ENCODE measurements at places on chromosomes 13 and 19.

GRCh38 chr13:59701261-59701660, 462.5 kb downstream of the DIAPH3 start:
- DNase-seq = no peak

DNA sequence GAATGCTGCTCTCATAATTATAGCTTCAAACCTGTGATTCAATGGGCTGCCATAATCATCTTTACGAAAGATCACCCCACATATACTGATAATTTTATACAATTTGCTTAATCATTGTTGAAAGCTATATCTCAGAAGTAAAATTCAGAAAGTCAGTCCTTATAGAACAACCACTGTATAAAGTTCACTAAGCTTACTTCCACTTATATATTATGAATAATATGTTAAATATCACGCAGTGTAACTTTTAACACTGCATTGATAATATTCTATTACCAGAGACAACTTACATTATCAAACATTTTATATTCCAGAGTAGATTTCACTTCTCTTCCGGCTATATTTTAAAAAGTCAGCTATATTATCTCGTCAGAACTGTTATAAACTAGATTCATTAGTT, 550.1 kb upstream of the PCDH20 start:
- DNase-seq = no peak

DNA sequence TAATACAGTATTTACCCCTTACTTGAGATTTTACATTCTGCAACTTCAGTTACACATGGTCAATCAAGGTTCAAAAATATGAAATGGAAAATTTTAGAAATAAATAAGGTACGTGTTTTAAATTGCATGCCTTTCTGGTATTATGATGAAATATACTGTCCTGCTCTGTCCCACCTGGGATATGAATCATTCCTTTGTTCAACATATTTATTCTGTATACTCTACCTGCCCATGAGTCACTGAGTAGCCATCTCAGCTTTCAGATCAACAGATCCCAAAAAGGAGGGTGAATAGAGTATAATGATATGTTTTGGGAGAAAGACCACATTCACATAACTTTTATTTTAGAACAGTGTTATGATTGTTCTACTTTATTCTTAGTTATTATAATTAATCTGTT, 37.8 kb downstream of the STOML3 start:
- no peak for DNase-seq

DNA sequence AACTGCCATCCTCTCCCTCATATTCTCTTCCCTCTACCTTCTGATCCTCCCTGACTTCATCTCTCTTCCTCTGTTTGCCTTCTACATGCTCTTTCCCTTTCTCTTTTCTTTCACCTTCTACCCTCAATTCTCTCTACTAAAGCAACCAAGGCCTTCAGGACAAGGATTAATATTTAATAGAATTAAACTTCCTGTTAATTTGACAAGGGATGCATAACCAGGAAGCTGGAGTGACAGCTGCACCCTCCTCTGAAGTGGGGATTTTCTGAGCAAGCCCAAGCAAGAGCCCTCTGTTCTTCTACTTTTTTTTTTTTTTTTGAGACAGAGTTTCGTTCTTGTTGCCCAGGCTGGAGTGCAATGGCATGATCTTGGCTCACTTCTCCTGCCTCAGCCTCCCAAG, 63.4 kb upstream of the MED4 start:
- no peak for DNase-seq

- peak; percentile 87 for DNase-seq
These were observed 56.2 kb downstream of the USPL1 start for GRCh38 chr13:30673669-30674521.

DNA sequence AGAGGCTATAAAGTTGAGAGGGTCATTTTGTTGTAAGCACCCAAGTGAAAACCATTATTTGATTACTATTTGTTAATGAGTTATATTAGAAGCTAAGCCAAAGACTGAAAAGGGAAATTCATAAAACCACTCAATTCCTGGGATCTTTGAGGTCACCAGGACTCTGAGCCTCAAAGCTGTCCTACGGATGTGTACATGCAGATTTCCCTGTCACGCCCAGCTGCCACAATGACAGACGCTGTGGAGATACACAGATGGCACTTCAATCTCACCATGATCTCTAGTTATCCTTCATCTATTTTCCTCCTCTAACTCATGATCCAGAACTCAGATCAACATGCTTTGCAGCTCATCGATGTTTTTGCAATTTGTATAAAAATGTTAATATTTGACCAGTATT, 403.5 kb upstream of the MIR17HG start:
- DNase-seq = no peak

GRCh38 chr19:13172346-13173138, 22.3 kb downstream of the IER2 start:
- DNase-seq = peak; percentile 20

DNA sequence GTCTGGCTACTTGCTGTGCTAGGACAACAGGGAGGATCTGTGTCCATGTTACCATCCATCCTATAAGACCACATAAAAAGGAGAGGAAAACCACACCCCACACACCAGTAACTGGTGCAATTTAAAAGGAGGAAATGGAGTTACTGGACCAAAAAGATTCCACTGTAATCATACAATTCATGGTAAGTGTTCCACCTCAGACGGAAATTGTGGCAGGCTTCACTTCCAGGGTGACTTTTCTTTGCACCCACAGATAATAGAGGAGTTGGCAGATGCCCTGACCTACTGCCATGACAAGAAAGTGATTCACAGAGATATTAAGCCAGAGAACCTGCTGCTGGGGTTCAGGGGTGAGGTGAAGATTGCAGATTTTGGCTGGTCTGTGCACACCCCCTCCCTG, 2.4 kb downstream of the AURKC start:
- DNase-seq = no peak

GRCh38 chr13:114155926-114156883, 22.9 kb upstream of the CFAP97D2 start:
- no peak for DNase-seq

- no peak for DNase-seq
These were observed 1.2 kb downstream of the ZFP36 start for GRCh38 chr19:39407660-39408391.

DNA sequence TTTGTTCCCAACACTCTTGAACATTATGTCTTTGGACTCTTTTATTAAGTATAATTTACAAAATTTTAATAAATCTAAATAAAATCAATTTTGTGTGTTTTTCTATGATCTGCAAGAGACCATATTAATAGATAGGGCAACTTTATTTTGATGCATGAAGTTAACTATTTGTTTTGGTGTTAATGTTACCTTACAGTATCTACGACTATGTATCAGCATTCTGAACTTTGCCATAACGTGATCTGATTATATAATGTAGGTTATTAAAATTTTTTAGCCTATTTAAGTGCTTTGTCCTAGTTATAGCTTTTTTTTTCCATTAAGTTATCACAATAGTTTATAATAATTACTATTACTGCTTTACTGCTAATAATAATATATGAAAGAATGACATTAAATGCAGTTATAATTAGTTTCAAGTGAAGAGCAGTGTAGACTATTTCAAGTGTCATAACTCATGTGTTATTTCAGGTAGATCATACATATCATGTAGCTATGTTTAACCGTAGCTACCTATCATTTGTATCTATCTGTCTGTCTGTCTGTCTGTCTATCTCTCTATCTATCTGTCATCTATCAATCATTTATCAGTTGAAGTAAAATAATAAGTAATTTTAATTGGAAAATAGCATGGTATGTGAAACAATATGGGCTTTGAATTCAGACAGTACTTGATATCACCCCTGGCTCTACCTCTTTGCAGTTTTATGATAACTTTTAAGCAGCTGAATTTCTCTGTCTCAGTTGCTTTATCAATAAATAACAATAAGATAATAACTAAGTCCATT, 229.7 kb downstream of the GPC5 start:
- DNase-seq = no peak

DNA sequence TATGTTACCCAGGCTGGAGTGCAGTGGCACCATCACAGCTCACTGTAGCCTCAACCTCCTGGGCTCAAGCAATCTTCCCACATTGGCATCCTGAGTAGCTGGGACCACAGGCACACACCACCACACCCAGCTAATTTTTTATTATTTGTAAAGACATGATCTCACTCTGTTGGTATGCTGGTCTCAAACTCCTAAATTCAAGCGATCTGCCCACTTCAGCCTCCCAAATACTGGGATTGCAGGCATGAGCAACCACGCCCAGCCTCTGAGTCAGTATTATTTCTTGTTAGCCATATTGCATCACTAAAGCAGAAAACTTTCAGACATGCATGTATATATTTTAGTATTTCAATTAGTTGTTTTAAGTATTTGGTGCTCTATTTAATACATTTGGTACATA, 376.4 kb downstream of the GPC6 start:
- DNase-seq = no peak

DNA sequence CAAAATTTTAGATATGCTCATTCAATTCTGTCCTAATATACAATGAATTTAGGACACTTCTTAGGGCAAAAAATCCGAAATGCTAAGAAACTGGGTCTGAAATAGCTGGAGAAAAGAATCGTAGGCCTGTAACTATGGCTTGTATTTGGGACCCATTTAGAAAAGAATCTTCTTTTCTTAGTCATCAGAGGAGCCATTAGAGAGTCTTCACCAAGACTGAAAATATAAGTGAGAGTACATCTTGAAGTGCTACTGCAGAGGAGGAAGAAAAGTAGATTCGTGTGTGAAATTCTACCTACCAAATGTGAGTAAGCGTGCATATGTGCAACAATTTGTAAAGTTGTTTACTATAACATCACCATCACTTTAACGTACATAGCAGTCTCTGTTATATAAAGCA, 8.8 kb upstream of the DACH1 start:
- no peak for DNase-seq

GRCh38 chr19:33249740-33250366, 24.2 kb upstream of the SLC7A10 start:
- no peak for DNase-seq

DNA sequence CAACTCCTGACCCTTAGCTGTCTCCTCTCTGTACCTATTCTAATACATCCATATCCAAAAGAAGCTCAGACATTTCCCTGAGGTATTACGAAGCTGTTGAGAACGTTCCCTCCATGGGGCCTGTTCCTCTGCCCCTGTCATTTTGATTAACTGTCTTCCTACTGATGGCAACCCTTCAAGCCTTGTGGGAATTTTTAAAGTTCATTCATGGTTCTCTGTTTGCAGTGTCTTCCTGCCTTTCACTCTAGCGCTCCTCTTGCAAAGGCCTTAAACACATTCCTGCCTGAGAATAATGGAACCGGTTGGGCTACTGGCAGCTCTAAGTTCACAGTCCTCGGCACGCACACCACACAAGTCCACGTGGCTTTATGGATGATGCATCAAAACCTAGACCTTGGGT, 66.1 kb downstream of the LHFPL6 start:
- DNase-seq = no peak

- no peak for DNase-seq
These were observed 22.2 kb upstream of the SPRYD7 start for GRCh38 chr13:49958321-49958720.

DNA sequence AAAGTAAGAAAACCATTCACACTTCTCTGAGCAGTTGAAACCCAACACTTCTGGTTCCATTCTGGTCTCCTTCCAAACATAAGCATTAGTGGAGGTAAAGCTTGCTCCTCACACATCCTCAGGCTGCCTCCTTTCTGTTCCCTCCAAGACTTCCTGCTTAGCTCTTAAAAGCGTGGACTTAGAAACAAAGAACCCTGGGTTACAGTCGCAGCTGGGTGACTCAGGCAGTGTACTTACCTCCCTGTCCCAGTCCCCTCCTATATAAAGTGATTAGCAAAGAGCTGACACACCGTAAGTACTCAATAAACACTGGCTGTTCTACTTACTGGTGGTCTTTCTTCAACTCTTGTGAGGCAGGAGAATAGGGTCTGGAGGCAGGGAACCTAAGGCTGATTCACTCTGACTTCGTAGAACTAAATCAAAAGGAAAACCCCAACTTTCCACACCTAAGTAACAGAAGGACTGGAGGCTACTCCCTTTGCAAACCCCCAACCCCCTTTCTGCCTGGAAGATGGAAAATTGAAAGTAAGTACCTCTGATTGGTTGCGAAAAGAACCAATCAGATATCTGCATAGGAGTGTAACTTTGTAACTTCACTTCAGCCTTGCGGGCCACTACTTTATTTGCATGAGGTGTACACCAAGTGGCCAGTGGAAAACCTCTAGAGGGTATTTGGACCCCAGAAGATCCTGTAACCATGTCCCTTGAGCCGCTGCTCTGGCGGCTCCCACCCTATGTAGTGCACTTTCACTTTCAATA, 165.4 kb downstream of the SUCLA2 start:
- DNase-seq = no peak

DNA sequence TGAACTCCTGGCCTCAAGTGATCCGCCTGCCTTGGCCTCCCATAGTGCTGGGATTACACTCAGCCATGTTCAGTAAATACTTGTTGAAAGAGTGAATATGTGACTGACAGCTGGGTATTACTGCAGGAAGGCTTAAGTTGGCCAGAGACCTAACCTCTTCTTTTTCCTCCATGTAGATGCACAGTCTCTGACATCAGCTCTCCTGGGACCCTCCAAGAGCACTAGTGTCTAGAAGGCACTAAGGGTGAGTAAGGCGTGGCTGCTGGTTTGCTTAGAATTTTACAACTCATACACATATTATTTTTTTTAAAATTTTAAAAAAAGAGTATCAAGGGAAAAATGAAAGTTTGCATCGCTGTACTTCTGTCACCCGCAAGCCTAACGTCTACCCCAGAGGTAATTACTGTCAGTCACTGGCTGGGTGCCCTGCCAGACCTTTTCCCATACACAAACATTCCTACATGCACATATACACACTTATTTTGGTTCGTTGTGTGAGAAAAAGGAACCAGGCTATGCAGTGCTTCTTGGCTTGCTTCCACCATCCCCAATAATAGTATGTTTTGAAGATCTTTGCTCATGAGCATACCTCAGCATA, 122.0 kb downstream of the SIPA1L3 start:
- no peak for DNase-seq

DNA sequence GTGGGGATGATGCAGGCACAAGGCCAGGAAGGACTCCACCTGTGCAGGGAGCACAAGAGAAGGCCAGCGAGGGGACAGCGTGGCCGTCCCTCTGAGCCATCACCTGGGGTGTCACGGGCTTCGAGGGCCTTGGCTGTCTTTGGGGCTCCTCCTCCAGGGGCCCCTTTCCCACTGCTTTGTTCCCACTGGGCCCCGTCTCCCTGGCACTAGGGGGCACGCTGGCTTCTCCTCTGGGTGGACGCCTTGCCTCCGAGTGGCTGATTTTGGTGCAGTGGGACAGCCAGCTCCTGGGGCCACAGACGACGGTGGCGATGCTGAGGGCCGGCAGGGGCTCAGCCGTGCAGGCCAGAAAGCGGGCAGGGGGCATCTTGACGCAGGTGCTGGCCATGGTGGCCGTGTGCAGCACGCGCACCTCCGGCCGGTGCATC, 43.2 kb upstream of the GRTP1 start:
- DNase-seq = no peak
